ENCODE measurements at places on chromosomes 6 and 20. TPM values are rescaled to one million over a fixed set of nuclear protein-coding genes. Genes with fewer than 3 reads are reported as not detected.

DNA sequence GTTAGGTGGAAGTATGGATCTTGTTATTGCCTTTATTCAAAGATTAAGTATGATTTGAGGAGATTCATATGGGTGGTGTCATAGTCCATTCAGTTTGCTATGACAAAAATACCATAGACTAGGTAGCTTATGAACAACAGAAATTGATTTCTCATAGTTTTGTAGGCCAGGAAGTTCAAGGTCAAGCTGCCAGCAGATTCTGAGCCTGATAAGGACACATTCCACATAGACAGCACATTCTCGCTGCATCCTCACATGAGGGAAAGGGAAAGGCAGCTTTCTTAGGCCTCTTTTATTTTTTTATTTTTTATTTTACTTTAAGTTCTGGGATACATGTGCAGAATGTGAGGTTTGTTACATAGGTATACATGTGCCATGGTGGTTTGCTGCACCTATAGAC, 27.7 kb downstream of the ME1 start:
- DNase-seq: no peak

DNA sequence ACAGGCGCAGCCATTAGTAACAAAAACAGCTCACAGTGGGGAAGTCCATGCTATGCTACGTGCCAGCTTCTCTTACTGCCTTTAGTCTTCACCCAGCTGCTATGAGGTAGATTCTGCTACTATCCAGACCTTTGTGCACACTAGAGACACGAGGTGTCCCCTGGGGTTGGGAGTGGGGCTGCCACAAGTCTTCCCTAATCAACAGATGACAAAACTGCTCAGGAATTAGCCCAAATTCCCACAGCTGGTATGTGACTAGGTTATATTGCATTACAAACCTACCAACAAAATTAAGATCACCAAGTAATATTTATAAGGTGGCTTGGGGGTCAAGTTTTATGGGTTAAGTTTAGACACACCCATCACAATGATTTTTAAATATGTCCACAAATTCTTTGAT, 63.3 kb downstream of the PSMB1 start:
- no peak for DNase-seq

DNA sequence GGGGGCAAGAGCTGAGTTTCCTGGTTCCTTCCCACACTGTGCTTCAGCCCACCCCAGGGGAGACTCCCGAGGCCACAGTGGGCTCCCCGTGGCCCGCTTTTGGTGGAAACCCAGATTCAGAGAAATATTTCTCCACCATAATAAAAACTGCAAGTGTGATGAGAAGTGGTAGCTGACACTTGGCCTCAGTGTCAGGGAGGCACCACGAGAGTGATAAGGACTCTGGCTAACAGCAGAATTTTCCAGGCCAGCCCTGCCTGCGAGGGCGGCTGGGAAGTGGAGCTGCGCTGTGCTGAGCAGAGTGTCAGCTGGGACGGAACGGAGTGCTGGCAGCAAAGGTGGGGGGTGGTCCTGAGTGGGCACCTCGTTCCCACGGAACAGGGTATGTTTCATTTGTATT, 22.5 kb downstream of the SPATA2 start:
- DNase-seq: no peak

EYA4 gene
- not detected for polyA plus RNA-seq

E2F3 gene
- polyA plus RNA-seq: 8.6 TPM

Data from endothelial cell of umbilical vein (primary cell).